Activated CD4-positive, alpha-beta T cell treated with anti-CD3 and anti-CD28 coated beads for 36 hours (primary cell): ENCODE measurements at places on chromosomes 12 and 14.

- H3K27ac ChIP-seq, result no peak overlapping the region
- no peaks in the 10 kb centered on the region for H3K36me3 ChIP-seq
- H3K27me3 ChIP-seq, result peaks cover 19% of the 10 kb centered on the region
- peaks cover 12% of the 10 kb centered on the region for H3K4me1 ChIP-seq
- no peak for DNase-seq
Measured at GRCh38 chr12:131226345-131227265, 272.9 kb downstream of the ADGRD1 start.

GRCh38 chr12:47988073-47989022, 15.9 kb downstream of the COL2A1 start:
- H3K27ac ChIP-seq, result no peak overlapping the region
- H3K4me1 ChIP-seq, result peaks cover 17% of the 10 kb centered on the region
- H3K36me3 ChIP-seq, result no peaks in the 10 kb centered on the region

GRCh38 chr14:89509891-89510290, 92.9 kb upstream of the FOXN3 start:
- peak overlapping the region; percentile 96 for H3K27ac ChIP-seq
- H3K27me3 ChIP-seq, result no peaks in the 10 kb centered on the region
- H3K36me3 ChIP-seq, result peaks cover 19% of the 10 kb centered on the region
- DNase-seq, result no peak
- H3K4me1 ChIP-seq, result peaks cover 74% of the 10 kb centered on the region
- peak overlapping the region; percentile 65 for H3K4me3 ChIP-seq

DNA sequence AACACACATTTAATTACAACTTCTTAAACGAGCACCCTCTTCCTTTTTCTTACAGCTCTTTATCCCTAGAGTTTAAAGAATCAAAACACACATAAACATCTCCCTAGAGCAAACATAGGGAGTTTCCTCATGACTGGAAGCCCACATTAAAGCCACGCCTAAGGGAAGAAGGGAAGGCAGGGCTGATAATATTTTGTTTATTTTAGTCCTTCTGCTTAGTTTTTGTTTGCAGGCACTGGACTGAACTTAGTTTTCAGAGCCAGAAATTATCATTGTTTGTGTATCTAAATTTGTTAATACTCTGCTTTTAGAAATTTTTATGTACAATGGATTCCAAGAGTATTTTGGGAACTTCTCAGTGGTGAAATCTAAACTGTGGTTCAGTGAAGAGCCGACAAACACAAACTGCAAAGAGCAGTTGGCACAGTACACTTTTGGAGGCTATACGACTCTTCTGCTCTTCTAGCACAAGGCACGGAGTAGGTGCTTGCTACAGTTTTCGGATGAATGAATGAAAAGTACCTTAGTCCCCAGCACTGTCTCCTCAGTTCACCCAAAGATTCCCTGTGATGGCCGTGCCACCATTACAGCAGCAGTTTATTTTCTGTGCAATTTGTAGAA, 17.6 kb upstream of the AMIGO2 start:
- no peak overlapping the region for H3K27ac ChIP-seq
- DNase-seq, result no peak
- H3K4me3 ChIP-seq, result no peak overlapping the region
- H3K4me1 ChIP-seq, result peaks cover 25% of the 10 kb centered on the region

DNA sequence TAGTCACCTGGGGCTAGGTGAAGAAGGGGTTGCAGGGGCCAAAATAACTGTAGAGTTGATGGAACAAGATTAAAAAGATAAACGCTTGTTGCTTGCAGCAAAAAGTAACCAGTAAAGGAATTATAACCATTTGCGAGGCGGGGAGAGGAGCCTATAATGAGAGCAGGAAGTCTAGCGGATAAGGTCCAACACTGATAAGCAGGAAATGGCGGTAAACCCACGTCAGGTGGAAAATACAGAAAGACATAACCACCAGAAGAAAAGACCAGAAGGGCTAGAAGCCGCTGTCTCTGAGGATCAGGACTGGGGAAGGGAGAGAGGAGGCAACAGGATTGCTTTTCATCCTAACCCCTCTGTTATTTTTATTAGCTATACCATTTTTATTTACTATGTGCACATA, 303.3 kb downstream of the DPF3 start:
- DNase-seq, result peak; percentile 12
- peaks cover 43% of the 10 kb centered on the region for H3K4me1 ChIP-seq
- no peaks in the 10 kb centered on the region for H3K36me3 ChIP-seq

GRCh38 chr12:122825773-122826724, 9.2 kb upstream of the HIP1R start:
- H3K27me3 ChIP-seq, result peaks cover 4% of the 10 kb centered on the region
- DNase-seq, result peak; percentile 22
- no peaks in the 10 kb centered on the region for H3K4me1 ChIP-seq
- no peak overlapping the region for H3K27ac ChIP-seq

DNA sequence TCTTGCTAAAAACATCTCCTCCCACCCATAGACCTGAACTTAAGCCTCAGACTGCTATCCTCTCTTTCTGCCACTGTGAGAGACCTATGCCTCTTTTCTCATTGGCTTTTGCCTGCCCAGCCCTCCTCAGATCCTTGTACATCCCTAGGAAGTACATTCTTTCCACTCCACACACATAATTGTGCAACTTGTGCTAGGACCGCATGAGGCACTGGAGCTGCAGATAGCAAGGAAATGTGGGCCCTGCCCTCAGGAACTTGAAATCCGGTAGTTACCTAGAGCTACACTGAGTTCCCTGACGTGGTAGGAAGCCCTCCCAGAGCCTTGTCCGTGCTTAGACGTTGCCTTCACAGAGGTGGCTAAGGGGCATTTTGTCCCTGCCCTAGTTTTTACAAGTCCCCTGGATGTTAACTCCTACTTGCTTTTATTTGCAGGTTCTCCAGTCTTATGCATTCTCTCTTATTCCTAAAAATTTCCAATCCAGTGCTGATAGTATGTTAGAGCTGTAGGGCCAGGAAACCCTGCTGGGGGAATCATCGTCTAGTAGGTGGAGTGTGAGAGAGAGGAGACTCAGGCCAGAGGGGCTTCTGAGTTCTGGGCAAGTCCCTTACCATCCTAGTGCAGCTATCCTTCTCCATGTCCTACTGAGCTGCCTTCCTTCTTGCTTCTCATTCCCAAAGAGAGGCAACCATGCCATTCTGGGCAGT, 41.3 kb downstream of the NTF3 start:
- no peaks in the 10 kb centered on the region for H3K4me1 ChIP-seq
- H3K27ac ChIP-seq, result no peak overlapping the region
- no peaks in the 10 kb centered on the region for H3K36me3 ChIP-seq
- peaks cover 16% of the 10 kb centered on the region for H3K27me3 ChIP-seq
- no peak for DNase-seq

DNA sequence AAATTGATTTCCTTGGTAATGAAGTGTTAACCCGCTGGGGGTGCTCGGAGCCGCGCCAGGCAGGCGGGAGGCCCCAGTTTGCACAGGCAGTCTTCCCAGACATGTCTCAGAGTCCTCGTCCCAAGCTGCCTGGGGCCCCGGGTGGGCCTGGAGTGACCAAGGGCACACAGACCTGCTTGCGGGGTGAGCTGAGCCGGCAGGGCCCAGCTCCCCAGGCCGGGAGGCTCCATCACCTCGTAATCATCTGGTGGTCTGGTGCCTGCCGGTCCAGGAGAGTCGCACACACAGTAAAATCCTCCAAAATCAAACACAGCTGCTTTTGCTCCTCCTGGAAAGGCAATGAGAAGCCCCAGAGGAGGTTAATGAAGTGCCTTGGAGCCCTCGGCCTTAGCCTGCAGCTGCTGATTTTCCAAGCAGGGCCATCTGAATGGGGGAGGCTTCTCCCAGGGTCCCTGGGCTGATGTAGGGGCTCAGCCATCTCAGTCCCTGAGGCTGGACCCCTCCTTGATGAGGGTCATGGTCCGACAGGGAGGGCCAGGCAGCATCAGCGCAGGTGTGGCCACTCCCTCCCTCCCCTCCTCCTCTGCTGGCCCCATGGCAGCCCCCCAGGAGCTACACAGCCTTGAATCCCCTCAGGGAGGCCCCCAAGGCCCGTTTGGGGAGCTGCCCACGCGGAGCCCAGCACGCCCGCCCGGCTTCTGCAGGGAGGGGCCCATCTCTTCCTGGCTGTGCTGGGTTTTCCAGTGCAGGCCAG, 39.4 kb upstream of the FBRSL1 start:
- no peak for DNase-seq
- H3K4me3 ChIP-seq, result no peak overlapping the region
- H3K27ac ChIP-seq, result no peak overlapping the region
- H3K27me3 ChIP-seq, result no peaks in the 10 kb centered on the region

DNA sequence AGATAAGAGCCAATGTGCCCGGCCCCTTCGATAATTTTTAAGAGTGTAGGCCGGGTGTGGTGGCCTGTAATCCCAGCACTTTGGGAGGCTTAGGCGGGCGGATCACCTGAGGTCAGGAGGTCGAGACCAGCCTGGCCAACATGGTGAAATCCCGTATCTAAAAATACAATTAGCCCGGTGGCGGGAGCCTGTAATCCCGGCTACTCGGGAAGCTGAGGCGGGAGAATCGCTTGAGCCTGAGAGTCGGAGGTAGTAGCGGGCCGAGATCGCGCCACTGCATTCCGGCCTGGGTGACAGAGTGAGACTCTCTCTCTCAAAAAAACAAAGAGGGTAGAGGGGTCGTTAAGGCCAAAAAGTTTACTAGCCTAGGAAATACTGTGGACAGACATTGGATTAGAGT, 2.6 kb downstream of the KRAS start:
- peaks cover 40% of the 10 kb centered on the region for H3K4me1 ChIP-seq
- DNase-seq, result no peak
- peaks cover 3% of the 10 kb centered on the region for H3K27me3 ChIP-seq
- H3K36me3 ChIP-seq, result peaks cover 16% of the 10 kb centered on the region
- no peak overlapping the region for H3K27ac ChIP-seq
- H3K4me3 ChIP-seq, result no peak overlapping the region
